Mammary epithelial cell (primary cell): ENCODE measurements at places on chromosomes 1 and 21. TPM values are rescaled to one million over a fixed set of nuclear protein-coding genes. Genes with fewer than 3 reads are reported as not detected.

TSACC gene
- total RNA-seq, result 2.5 TPM in 1 of 2 replicates, not detected in the other

THEM4 gene
- 17.2 and 18.8 TPM in 2 replicates for total RNA-seq

ATP1A4 gene
- under 0.01 TPM for total RNA-seq

NHLH2 gene
- not detected in 2 replicates for total RNA-seq

TAS1R3 gene
- total RNA-seq, result under 0.01 TPM

TAL1 gene
- not detected in 2 replicates for total RNA-seq
